ENCODE measurements at places on chromosomes 3 and 15.

DNA sequence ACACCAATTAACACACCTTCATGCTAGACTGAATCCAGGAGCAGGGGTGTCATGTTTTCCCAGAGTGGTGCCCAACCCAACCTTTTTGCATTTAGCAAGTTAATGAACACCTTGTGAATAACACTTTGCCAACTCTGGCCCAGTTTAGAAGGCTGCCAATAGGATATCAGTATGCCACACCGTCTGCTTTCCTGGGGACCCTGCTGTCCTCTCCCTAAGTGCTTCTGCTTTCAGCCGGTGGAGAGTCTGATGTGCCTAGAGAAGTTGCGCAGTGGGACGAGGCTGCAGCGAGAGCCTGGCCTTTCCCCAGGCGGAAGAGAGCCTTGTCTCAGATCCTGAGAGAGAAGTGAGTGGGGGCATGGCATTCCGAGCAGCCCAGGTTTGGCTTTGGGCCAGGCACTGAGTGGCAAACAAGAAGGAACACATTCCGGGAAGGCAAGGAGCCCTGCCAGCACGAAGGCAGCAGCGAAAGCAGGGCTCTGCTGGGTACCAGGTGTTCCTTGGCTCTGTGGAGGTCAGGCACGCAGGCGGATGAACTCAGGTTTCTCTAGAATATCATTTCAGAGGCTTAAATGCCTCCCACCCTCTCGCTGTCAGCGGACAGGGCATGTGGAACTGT, 36.9 kb downstream of the SENP8 start:
- DNase-seq, result no peak

- no peak for DNase-seq
These were observed 103.2 kb upstream of the SLCO2A1 start for GRCh38 chr3:134132961-134133360.

GRCh38 chr3:69738315-69738714, 949 bp upstream of the MITF start:
- DNase-seq, result no peak

GRCh38 chr3:87069971-87070370, 79.0 kb upstream of the VGLL3 start:
- no peak for DNase-seq

DNA sequence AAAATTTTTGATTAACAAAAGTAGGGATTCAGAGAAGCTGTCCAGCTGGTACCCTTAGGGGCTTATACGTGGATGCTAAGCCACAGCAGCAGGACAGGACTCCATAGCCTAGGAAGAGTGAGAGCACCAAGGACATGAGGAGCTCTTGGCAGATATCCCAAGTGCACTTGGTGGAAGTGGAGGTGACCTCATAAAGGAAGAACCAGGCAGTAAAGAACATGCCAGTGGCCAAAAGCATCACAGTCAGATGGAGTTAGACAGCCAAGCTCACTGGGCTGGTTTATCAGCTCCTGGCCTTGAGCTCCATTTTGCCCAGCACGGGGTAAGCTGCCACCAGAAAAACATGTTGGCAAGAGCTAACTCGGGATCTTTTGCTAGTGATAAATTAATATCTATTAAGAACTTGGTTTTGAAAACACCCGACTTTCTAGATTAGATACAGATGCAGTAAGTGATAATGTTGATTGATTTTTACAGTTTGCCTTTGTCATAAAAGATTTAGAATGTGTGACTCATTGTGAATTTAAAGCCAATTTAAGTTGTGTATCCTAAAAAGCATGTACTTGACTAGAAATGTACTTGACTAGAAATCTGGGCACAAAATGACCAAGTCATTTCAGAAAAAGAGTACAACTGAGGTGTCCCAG, 108.0 kb downstream of the CMSS1 start:
- no peak for DNase-seq

GRCh38 chr15:98580572-98580971, 67.8 kb upstream of the IGF1R start:
- no peak for DNase-seq

- no peak for DNase-seq
These were observed 322.3 kb upstream of the TBL1XR1 start for GRCh38 chr3:177519588-177519987.

DNA sequence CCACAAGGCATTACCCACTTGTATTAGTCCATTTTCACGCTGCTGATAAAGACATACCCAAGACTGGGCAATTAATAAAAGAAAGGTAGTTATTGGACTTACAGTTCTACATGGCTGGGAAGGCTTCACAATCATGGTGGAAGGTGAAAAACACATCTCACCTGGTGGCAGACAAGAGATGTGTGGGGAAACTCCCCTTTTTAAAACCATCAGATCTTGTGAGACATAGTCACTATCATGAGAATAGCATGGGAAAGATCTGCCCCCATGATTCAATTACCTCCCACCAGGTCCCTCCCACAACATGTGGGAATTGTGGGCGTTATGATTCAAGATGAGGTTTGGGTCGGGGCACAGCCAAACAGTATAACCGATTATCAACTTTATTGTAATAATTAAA, 17.0 kb upstream of the CMC1 start:
- DNase-seq, result no peak

GRCh38 chr15:40102897-40103858, 5.5 kb downstream of the BMF start:
- no peak for DNase-seq

DNA sequence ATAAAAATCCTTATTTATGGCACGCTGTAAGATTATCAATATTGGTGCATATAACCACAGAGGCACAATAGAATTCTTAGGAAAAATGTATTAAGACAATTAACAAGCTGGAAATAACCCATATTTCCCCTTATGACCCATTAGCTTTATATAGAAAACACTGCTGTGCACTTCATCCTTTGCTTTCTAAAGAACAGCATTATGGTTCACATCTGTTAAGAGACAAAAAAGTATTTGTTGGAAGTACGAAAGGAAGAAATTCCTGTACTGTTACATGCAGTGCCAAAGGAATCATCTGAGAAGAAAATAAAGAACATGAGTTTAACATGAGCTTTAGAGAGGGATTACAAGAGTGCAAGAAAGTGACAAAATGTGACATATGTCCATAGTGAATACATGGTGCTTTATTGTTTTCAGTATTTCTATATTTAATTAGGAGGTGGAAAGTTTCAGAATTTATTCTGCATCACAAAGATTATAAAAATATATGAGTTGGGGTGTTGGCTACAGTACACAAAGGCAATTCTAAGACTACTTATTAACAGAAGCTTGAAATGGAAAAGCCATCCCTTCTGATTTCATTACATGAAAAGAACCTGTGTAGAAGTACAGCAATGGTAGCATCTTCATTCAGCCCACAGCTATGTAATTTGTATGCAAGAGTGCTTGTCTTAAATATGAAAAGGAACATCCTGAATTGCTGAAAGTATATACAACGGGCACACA, 6.8 kb downstream of the UBE3A start:
- no peak for DNase-seq

DNA sequence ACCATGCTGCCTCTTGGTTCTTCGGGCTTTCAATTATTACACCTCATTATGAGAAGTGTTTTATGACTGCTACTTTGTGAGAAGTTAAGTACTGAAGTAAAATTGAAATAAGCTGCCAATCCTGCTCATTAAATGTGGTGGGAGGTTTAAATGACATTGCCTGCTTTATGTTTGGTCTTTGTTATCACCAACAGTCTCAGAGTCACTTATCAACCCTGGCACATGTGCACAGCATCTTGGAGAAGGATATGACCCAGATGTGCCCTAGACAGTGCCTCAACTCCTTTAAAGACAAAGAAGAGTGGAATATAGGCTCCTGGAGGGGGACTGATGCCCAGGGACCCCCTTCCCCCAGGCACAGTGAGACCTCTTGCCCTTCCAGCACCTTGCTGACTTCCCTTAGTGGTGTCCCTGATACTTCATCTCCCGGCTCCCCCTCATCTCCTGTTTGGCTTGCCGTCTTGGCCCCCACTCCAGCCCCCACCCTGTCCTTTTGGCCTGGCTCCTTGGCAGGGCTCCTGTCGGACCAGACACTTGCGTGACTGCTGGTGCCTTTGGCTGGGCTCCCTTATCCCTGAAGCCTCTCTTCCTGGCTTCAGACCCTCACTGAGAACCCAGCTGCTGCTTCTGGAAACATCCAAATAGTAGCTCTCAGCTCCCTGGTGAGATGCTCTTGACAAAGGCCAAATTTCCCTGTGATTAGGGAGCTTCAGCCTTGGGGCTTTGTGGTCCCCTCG, 39.8 kb downstream of the ARHGAP31 start:
- DNase-seq, result no peak

DNA sequence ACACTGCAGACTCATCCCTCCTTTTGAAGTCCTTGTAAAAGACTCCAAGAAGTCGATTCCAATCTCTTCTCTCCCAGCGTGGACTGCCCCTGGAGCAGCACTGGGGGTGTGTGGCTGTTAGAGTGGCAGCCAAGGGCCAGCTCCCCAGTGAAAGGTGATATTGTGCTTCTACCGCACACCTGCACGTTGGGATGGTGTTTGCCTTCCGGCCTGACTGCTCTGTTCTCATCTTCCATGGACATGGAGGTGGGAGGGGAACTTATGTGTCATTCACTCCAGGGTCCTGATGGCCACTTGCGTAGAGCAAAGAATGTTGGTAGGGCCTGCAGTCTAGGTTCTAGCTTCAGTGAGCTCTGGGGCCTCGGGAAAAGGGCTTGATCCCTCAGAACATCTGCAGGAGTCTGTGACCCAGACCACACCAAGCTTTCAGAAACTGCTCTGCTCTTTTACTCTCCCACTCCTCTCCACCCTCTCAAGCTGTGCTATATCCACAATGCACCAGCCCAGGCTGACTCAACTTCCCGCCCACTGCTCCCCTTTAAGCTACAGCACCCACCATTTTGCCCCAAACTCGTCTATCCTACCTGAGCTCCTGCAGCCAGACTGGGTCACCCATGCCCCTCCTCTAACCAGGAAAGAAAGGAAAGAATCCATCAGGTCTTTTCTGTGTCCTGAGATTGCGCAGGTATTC, 31.3 kb downstream of the LIPC start:
- DNase-seq, result no peak

DNA sequence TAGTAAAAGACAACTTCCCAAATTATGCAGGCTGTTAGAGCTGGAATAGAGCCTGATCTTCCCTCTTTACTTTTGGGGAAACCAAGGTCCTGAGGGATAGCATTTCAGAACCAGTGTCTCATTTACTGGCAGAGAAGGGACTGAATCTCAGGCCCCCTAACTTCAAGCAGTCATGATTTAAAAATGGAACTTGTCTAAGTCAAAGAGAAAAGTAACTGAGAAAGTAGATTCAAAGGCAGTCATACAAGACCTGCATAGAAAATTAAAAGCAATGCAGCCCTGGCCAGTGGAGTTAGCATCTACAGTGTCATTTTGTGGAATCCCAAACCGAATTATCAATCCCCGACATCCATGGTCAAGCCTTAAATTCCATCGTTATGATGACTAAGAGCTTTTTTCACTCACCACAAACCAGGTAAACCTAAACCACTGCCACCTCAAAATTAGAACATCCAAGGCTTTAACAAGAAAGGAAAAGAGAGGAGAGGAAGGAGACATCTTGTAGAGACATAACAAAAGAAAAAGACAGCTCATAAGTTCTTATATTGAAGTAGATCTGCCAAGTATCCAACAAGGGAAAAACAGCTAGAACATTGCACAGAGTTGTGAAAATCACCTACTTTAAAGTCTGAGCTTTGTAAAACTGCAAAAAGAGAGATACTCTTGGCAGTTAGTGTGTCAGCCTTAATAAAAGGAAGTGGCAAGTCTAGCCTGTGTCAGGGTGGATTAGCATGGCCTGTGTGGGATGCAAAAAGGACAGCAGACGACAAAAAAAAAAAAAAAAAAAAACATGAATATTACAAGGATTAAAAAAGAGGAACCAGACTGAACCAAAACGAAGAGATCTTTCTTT, 54.1 kb upstream of the CCR2 start:
- no peak for DNase-seq

GRCh38 chr15:67558502-67558901, 16.0 kb downstream of the MAP2K5 start:
- no peak for DNase-seq

DNA sequence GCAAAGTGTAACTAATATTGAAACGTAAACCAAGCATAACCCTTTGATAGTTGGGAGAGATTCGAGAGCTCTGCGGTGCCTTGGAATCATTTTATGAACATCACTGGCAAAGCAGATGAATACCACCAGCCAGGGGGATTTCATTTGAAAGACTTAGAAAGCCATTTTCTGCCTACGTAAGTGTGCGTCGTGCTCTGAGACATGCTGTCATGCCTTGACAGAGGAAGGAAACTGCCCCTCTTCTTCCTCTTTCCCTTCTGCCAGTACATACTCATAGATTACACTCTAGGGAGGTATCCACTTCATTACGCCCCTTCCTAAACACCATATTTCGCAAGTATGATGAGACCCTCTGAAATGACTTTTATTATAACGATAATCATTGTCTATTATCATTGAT, 3.3 kb upstream of the MTHFS start:
- DNase-seq, result no peak

DNA sequence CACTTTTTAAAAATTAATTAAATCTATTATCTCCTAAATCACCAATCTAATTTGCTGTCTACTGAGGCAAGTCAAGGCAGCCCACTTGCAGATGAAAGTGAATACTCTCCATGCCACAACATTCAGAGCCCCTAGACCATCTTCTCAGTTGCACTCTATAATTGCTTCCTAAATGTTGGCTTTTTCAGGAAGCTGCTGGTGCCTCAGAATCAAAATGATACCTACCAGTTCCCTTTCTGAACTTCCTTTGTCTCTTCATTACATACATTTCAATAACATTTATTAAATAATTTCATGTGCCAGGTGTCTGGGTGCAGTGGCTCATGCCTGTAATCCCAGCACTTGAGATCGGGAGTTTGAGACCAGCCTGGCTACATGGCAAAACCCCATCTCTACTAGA, 124.1 kb downstream of the SERPINI1 start:
- DNase-seq, result no peak

DNA sequence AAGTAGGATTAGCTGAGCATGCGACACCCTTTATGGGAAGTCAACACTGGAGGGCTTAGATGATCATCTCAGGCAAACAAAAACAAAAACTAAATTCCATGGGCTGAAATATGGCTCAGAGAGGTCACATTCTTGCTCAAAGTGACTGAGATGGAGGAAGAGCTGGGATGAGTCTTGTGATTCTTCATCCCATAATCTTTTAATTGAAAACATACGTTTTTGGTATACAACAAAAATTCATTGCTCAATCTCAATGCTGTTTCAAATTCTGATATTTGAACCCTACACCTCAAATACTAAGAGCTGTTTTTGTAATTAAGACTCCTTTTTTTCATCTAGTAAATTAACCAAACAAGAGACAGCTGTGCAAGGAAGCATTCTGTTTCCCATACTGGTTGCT, 257.0 kb downstream of the NR1D2 start:
- DNase-seq, result no peak

DNA sequence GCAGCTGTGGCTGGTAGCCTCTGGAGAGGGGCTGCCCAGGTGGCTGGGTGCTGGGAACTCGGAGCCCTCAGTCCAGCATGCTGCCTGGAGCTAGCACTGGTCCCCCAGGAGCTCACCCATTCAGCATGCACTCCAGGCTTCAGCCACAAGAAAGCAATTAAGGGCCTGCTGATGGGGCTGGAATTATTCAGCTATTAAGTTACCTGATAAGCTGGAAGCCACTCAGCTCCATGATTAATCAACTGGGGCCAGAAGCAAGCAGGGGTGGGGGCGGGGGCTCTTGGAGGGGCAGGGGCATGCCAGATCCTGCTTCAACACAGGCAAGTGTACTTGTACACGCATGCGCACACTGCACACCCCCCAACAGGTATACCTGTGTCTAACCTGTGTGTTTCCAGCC, 22.1 kb upstream of the TMEM115 start:
- DNase-seq, result no peak

GRCh38 chr3:194377708-194378107, 8.2 kb upstream of the LRRC15 start:
- DNase-seq, result no peak
